ENCODE measurements at places on chromosomes 16 and 17. TPM values are rescaled to one million over a fixed set of nuclear protein-coding genes. Genes with fewer than 3 reads are reported as not detected.

DNA sequence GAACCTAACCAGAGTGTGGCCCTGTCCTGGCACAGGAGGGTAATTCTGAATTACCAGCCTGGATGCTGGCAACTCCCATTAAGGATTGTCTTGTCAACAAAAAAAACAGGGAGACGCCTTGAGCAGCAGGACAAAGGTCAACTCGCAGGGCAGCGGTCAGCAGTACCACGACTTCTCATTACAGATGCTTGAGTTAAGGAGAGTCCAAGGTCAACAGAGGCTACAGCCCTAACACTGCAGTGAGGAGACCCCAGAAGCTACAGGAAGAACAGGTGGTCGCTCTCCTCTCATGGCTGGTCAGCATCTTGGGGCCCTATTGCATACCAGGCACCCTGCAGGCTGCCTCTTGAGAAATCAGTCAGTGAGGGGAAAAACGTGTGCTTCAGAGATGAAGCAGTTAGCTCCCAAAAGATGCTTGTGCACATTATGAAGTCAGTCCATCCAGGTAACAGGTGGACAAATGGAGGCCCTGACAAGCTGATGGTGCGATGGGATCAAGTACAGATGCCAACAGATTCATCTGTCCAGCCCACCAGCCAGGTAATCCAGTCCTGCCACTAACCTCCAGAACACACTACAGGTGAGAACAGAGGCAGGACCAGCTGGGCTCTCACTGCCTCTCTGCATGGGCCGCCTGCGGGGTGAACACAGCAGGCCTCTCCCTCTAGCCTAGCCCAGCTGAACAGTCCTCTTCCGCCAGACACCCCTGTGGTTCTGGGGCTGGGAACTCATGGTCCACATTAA lies 4.2 kb downstream of the CSNK1D start:
- DNase-seq: no peak

DNA sequence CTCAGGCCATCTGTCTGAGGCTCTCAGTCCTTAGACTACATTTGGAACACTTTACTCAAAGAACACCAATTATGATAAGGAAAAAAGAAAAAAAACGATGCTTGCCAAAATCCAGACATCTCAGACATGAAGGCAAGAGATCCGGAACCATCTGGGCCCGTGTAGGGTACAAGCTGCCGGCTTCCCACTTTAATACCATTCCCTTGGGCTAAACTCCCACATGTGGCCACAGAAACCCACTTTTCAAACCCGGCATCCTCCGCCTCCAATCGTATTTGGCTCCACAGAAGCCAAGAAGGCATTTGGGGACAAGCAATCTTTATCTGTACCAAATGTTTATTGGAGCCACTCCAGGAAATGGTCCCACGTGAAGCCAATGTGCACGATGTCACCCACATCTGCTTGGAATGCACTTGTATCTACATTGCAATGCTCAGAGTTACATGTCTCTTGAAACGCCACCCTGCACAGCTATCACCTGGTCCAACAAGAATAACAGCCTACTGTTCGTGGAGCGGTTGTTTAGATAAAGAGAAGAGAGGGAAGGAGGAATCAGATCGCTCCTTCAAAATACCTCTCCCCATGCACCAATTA lies 33.5 kb downstream of the XYLT1 start:
- no peak for DNase-seq

- DNase-seq: peak; percentile 39
Measured at GRCh38 chr17:45131616-45132319, 547 bp downstream of the PLCD3 start.

- no peak for DNase-seq
Measured at GRCh38 chr16:85005285-85006069, 5.9 kb downstream of the ZDHHC7 start.

GRCh38 chr17:6098823-6099180 lies 28.6 kb downstream of the WSCD1 start:
- DNase-seq: no peak

- peak; percentile 85 for DNase-seq
Measured at GRCh38 chr17:74815550-74816370, 39.6 kb upstream of the NAT9 start.

- no peak for DNase-seq
Measured at GRCh38 chr17:2939714-2940351, 123.6 kb downstream of the OR1D5 start.

- peak; percentile 85 for DNase-seq
Measured at GRCh38 chr17:57955183-57955931, at the start of gene CUEDC1. TSS of gene CUEDC1 (minus strand) at chr17:57955412. CDS start at chr17:57885564, 69,848 bp downstream.

DNA sequence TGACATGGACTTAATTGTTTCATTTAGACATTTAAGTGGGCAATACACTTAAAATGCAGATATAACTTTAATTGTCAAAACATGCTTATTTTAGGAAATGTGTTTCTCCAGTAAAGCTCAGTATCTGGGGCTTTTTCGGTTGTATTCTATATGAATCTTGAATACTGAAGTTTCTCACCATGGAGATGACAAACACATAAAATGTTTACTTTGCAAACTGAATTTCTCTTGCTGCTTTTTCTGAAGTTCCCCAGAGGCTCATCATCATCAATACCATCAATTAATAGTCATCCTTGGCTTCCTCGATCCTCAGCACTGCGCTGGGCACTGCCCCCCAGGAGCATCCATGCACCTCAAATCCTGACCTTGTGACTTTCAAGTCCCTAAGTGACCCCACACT lies 227.3 kb downstream of the WWOX start:
- DNase-seq: no peak

GRCh38 chr17:8012996-8013640 lies 10.7 kb downstream of the GUCY2D start:
- DNase-seq: no peak

DNA sequence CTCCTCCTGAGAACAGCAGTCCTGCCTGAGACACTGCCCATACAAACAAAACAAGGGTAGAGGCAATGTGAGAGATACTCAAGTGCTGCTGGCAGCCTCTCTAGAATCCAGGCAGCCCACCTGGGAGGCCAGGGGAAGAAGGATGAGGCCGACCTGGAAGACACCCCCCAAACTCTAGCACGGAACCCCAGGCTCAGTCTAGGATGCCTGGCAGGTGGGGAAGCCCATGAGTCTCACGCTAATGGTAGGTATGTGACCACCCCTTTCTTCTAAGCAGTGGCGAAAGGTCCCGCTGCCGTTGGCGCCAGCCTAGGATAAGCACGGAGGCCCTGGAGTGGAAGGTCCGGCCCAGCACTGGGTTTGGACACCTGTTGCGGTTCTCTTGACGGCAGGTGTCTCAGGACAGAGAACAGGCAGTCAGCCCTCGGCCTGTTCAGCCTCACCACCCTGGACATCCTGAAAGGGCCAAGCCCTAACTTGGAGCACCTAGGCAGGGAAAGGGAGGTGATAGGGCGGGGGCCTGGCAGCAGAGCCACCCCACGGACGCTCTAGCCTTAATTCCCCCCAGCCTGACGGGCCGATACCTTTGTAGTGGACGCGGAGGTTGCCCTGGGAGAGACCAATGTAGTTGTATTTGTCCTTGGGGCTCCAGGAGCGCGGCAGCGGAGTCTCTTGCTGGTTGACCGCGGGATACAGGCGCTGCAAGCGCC lies 487 bp downstream of the RANBP10 start:
- DNase-seq: no peak

- DNase-seq: peak; percentile 81
Measured at GRCh38 chr17:48052956-48053757, 5.0 kb downstream of the NFE2L1 start.

GRCh38 chr17:30378241-30378824 lies 394 bp upstream of the CPD start:
- DNase-seq: no peak

The KLHL11 gene
- total RNA-seq: 12.0 TPM

The CA5A gene
- total RNA-seq: not detected

The PYDC1 gene
- total RNA-seq: not detected

The TIMP2 gene
- total RNA-seq: 75.3 TPM

Measured in A673 (cell line).